ENCODE measurements at places on chromosomes 3 and 15.
A peak's percentile ranks its signal among the peaks of the same experiment; 100 is the strongest.

DNA sequence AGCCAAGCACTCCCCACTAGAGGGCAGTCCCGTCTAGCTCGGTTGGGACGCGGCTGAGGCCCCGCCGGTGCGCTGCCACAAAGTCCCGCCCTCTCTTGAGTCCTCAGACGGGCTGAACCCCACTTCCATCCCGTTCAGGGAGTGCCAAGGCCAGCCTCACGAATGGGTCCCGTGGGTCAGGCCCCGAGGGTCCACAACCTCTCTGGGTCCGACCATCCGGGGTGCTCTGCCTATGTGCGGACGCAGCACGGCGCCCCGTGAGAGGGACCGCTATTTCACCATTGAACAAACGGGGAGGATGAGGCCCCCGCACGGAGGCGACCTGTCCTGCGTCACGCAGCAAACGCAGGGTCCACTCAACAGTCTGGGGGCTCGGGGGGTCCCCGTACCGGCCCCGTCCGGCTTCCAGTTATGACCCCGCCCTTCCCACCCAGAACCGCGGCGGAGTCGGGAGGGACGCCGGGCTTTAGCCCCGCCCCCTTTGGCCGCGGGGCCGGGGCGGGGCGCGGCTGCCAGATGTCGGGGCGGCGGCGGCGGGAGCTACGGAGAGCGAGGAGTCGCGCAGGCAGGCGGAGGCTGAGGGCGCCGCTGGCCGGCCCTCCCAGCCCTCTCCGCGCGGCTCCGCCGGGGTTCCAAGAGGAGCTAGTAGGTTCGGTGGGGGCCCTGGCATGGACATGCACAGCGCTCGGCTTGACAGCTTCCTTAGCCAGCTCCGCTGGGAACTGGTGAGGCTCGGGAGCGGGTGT lies at the start of gene INKA1:
TSS of gene INKA1 (plus strand) at position 543 of the 746 bp plus-strand sequence. CDS start at position 675, 132 bp downstream.
- peak; percentile 22 for DNase-seq

DNA sequence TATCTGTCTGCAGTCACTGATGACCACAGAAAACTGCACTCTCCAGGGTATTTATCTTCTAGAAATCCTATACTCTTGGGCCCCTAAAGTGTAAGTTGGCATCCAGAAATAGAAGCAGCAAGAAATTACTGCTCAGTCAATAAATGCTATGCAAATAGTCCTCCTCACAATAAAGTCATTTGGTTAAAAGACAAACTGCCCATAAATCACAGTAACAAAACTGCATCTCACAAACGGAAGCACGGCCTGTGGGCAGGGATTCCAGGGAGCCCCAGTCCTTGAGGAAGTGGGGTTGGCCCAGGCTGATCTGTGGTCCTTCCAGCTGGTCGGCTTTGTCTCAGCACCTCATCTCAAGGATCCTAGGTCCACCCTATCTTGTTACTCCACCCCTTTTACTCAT lies 29.7 kb upstream of the SPATA12 start:
- DNase-seq, result no peak

DNA sequence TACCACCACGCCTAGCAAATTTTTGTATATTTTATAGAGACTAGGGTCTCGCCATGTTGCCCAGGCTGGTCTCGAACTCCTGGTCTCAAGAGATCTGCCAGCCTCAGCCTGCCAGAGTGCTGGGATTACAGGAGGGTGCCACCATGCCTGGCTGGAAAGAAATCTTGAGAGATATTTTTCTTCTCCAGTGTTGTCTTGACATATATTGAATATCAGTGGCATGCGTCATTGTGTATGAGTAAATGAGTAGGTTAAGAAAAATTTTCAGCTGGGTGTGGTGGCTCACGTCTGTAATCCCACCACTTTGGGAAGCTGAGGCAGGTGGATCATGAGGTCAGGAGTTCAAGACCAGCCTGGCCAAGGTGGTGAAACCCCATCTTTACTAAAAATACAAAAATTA lies 3.5 kb upstream of the PIF1 start:
- DNase-seq, result no peak

- peak; percentile 86 for DNase-seq
These were observed 567 bp downstream of the PFN2 start for GRCh38 chr3:149969940-149970715.

GRCh38 chr3:89239774-89240173 lies 132.4 kb downstream of the EPHA3 start:
- DNase-seq, result no peak

DNA sequence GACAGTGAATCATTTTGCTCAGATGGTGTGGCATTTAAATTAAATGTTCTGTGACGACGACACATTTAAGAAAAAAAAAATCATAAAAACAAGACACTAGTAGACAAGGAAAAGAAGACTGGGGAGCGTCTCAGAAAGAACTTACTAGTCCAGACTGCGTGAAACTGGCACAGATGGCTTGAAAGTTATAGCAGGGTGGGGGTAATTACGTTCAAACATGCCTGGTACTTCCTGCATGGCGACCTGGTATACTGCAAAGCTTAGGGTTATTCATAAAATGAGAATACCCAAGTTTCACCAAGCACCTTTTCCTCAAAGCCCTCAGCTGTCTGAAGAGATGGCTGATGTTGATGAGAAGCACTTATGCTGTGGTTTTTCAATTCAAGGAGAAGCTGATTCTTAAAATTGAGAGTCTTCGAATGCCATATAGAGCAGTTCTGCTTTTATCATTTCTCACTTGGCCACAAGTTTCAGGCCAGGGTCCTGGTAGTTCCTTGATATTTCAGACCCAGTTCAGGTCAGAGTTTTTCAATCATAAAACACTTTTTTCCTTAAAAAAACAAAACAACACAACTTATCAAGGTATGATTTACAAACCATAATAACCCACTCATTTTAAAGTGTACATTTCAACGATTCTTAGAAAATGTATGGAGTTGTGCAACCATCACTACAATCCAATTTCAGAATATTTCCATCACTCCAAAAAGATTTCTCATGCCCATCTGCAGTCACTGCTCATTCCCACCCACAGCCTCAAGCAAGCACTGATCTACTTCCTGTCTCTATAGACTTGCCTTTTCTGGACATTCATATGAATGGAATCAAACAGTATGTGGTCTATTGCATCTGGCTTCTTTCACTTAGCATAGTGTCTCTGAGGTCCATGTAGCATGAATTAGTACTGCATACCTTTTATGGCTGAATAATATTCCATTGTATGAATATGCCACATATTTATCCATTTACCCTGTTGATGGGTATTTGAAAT lies 24.7 kb downstream of the PCOLCE2 start:
- DNase-seq, result no peak
